ENCODE measurements at places on chromosomes 5 and 9.

DNA sequence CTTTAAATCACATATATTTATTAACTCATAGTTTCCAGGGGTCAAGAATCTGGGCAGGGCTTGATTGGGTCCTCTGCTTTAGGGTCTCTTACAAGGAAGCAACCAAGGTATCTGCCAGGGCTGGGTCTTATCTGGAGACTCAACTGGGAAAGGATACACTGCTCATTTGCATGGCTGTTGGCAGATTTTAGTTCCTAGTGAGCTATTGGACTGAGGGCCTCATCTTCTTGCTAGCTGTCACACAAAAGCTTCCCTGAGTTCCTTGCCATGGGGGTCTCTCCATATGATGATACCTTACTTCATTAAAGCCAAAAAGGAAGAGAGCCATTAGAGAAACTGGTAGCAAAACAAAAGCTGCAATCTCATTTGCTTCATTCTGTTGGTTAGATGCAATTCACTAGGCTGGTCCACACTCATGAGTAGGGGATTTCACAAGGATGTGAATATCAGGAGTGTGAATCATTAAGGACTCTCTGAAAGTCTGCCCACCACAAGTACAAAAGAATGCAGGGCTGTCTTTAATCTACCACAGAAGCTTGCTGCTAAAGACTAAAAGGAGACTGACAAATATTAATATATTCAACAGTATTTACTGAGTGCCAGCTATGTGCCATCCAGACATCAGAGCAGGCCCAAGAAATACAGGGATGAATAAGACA is 42.0 kb upstream of the TIMD4 start:
- DNase-seq: no peak

- DNase-seq: no peak
Measured at GRCh38 chr5:103217101-103217500, 41.5 kb upstream of the MACIR start.

- no peak for DNase-seq
Measured at GRCh38 chr9:84152204-84152603, 171.6 kb downstream of the RMI1 start.

DNA sequence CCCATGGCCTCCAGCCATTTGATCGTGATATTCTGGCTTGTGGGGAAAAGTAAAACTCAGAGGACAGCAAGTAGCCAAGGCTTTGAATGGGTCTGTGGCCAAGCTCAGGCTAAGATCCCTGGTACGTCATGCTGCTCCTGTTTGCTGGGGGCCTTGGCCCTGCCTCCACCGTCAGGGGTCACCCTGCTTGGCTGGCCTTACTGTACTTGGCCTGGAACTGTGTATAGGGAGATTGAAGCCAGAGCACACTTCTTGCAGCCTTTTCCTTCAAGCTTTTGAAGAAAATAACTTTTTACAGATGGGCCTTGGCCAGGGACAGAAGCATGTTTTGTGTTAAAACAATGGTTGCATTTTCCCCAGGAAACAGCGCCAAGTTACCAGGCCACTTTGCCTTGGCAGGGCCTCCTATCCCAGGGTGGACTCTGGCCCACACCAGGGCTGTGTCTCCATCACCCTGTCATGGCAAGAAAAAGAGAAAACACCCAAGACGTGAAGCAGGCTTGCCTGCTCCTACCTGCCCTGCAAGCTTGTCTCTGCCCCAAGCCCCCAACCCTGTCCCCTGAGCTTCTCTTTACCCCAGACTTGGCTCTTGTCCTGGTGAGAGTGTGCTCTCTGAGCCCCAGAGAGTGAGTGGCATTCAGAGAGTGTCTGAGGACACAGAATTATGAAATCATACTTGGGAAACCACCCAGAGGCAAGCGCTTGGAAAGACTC is 286.9 kb downstream of the GADD45G start:
- DNase-seq: no peak

DNA sequence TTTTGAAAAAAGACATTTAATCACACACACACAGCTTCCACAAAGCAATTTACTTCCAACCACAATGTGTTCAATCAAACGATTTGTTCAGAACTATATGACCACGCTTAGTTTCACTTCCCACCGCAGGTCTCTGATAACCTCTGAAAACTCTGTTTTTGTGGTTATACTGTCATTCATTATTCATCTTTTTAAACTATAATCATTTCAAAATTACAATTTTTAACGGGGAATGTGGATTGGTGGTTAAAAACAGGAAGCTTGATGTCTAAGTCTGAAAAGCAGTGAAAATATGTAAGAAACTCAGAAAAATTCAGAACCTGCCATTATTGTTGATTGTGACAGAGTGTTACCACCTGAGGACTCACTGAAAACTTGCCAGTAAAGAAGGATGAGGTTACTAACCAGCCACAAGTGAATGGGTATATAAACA is 12.7 kb upstream of the TMEM174 start:
- no peak for DNase-seq

- no peak for DNase-seq
Measured at GRCh38 chr9:84781458-84781857, 111.9 kb downstream of the NTRK2 start.

GRCh38 chr5:72328172-72328571 is 8.0 kb downstream of the PTCD2 start:
- no peak for DNase-seq

- DNase-seq: peak; percentile 83
Measured at GRCh38 chr9:94065535-94065961, 18.7 kb upstream of the PTPDC1 start.

- no peak for DNase-seq
Measured at GRCh38 chr5:157273131-157273556, 7.2 kb downstream of the CYFIP2 start.

DNA sequence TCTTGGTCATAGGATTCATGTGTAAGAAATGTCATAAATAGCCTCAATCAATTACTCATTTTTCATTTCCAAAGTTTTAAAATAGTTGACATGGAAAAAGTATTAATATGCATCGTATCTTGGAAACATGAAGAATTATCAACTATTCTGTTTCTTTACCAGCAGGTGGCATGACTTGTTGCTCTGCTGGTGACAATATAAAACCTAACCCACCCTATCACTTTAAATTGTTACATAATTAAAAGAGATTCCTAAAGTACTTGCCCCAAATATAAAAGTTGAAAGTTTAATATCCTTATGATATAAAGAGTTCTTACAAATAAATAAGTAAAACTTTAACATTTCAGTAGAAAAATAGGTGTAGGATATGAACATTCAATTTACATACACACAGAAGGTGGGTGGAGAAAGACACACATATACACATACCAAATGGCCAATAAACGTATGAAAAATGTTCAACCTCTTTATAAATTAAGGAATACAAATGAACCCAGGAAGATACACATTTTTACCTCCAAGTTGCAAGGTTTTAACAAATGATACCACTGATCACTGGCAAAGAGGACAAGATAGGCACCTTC is 30.6 kb downstream of the MAP1B start:
- DNase-seq: no peak

- DNase-seq: no peak
Measured at GRCh38 chr5:1507014-1507375, 16.8 kb downstream of the LPCAT1 start.

- no peak for DNase-seq
Measured at GRCh38 chr5:119309326-119309725, 46.5 kb upstream of the TNFAIP8 start.

DNA sequence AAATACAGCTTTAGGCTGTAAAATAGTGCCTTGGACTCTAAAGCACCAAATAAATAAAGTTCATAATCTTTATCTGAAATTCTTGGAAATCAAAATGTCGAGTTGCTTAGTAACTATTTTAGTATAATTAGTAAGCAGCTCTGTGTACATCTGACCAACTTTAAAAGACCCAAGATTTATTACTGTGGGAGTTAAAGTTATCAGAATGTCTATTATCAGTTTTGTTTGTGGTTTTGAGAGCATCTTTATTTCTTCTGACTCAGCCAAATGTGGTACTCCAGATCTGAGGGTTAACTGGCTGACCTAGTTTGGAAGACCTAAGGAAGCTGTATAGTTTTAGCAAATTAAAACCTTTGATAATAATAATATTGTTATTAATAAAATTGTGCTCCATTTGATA is 81.2 kb downstream of the PRLR start:
- DNase-seq: no peak

- DNase-seq: no peak
Measured at GRCh38 chr9:137970686-137971476, 93.3 kb downstream of the CACNA1B start.

DNA sequence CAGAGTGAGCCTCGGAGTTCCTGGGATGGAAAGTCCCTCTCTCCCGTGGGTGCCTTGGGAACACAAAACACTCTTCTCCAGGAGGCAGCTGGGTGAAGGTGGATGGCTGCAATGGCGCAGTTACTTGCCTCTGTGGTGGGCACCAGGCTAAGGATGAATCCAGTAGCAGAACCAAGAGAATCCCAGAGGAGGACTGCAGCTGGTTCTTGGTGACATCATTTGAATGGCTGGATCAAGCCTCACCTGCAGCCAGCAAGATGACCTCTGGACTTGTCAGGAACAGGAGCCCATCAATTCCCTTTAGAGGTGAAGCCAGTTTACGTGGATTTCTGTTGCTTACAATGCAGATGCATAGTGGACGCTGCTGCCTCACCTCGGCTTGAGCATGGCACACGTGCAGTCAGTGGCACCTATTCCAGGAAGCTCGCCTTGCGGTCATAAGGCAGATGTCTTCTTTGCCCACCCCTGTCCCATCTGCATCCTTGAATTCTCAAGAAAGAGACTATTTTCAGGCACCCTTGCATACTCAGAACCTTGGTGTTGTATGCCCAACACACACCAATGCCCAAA is 34.1 kb upstream of the ADAMTS2 start:
- no peak for DNase-seq

DNA sequence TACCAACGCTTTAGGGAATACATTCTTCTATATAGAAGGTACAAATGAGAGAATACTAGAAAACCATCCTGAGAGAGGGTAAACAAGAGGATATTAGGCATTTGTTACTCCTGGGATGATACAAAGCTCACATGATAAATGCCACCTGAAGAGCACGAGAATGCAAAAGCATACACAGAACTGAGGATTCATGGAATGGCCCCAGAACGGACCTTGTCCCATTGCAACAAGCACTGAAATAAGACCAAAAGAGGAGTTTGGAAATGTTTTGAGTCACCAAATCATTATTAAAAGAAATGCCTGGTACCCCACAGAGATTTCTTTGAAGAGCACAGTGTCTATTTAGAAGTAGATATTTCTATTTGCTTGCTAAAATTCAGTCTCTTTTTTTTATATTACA is 173.5 kb downstream of the TTC39B start:
- no peak for DNase-seq

- peak; percentile 67 for DNase-seq
Measured at GRCh38 chr9:126754436-126755316, 50.2 kb upstream of the ZBTB43 start.

- DNase-seq: no peak
Measured at GRCh38 chr9:95836072-95836471, 39.4 kb upstream of the ERCC6L2 start.

- DNase-seq: no peak
Measured at GRCh38 chr5:74919041-74919440, 52.9 kb upstream of the FAM169A start.

DNA sequence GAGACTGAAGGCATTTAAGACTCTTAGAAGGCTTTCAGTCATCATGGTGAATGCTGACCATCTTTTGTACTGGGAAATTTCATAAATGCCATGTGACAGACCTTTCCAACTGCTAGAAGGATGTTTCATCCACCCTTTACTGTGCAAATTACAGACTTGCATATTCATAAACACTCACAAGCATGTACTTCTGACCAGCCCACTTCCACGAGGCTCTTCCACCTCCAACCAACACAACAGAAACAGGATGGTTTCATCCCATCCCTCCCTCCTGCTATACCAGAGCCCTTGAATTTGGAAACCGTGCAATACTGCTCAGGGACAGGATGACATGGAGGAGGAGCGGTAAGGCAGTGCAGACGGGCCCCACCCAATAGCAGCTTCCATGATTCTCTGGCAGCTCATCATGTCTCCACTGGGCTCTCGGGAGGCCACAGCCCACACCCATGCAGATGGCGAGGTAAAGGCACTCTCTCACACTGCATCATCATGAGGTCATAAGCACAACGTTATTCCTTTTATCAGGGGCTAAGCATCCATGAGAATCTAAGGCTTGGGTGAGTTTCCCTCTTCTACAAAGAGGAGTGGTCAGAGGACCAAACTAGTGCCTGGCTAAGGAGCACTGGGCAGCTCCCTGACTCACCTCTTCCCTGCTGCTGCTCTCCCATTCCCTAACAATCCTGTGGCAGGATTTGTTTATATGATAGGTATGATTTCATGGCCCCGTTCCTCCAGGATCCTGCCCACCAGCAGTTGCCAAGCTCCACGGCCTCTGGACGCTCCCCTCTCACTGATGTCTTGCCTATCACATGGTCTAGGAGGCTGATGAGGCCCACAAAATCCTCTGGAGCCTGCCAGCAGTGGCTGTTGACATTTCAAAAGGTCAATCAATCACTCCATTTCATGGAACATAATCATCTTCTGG is 94.4 kb upstream of the FSTL4 start:
- DNase-seq: no peak

GRCh38 chr9:88691091-88691490 is 156.1 kb downstream of the NXNL2 start:
- no peak for DNase-seq

GRCh38 chr5:133421394-133421793 is 190.9 kb downstream of the FSTL4 start:
- no peak for DNase-seq

DNA sequence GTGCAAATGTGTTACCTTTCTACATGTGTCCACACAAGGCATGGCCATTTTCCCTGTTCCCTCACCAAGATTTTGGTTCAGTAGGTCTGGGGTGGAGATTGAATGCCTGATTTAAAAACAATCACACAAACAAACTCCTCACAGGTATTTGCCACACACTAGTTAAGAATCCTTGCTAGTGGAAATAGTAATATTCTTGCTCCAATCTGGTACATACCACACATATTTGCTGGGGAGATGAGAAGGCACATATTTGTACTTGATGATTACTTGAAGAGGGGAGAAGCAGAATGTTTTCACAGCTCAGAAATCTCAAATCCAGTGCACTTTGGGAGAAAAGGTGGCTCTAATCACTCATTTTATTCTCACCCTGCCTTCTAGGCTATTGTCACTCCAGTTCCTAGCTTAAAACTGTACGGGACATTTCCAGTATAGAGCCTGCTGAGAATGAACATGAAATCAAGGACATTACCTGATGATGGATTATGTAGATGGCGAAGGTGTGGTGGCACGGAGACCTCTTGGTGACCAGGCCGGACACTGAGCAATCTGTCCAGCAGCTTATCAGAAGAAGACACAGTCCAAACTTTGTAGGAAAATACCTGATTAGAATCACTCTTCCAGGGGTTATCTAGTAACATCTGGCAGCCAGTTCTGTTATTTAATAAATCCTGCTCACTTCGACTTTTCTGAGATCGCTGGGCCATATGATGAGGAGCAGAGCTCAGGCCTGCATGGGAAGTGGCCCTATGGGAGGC is 116.1 kb upstream of the IL6ST start:
- DNase-seq: no peak
